CD4-positive, alpha-beta T cell treated with Interleukin-6 at 100 ng/mL for 8 hours (primary cell): ENCODE measurements at places on chromosomes 11 and 22.

- no peak for DNase-seq
Observed at GRCh38 chr11:84137505-84137904, 851.3 kb upstream of the CCDC90B start.

DNA sequence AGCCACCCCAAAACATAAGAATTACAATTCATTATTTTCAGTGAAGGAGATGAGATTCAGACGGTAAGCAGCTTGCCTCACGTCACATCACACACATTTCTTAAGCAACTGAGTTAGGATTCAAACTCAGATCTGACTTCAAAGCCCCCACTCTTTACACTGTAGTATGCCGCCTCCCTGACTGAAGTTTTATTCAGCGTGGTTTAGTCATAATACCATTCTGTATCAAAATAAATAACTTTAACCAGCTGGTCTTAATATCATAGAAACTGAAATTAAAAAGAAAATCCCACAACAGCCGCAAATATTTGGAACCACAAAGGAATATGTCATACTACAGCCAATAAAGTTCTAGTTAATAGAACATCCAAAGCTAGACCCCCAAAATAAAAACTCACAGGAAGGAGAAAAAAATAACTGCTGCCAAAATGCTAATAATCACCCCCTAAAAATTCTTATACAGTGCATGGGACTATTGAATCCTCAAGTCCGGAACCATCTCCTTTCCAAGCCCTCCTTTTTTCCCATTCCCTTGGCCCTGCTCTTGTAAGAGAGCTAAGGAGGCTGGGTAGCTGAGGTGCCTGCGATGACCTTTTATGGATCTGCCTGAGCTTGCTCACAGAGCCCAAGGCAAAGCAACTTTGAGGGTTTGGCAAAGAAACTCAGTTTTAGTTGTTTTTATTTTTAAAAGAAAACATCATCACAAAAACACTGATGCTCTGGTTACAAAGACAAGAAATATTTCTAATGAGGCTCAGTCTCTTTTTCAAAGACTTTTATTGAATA lies 334.5 kb downstream of the TTC28 start:
- no peak for DNase-seq

DNA sequence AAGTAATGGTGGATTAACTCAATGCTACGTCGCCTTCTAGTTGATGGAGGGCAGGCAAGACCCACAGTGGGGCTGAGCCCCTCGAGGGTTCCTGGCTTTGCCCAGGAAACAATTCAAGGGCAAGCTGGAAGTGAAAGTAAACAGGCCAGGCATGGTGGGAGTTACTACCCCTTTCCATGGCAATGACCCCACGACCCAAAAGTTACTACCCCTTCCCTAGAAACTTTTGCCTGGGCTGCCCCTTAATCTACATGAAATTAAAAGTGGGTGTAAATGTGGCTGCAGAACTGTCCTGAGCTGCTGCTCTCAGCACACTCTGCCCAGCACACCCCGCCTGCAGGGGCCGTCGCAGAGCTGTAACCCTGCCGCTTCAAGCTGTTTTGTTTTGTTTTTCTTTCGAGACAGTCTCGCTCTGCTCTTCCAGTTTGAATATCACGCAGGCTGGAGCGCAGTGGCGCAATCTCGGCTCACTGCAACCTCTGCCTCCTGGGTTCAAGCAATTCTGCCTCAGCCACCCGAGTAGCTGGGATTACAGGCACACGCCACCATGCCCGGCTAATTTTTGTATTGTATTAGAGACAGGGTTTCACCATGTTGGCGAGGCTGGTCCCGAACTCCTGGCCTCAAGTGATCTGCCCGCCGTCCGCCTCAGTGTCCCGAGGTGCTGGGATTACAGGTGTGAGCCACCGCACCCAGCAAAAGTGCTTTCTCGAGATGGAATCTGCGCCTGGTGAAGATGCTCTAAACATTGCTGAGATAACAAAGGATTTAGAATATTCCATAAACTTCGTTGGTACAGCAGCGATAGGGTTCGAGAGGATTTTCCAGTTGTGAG lies 5.9 kb upstream of the RNH1 start:
- DNase-seq: no peak

GRCh38 chr11:2298795-2299761 lies 2.6 kb downstream of the C11orf21 start:
- DNase-seq: no peak

DNA sequence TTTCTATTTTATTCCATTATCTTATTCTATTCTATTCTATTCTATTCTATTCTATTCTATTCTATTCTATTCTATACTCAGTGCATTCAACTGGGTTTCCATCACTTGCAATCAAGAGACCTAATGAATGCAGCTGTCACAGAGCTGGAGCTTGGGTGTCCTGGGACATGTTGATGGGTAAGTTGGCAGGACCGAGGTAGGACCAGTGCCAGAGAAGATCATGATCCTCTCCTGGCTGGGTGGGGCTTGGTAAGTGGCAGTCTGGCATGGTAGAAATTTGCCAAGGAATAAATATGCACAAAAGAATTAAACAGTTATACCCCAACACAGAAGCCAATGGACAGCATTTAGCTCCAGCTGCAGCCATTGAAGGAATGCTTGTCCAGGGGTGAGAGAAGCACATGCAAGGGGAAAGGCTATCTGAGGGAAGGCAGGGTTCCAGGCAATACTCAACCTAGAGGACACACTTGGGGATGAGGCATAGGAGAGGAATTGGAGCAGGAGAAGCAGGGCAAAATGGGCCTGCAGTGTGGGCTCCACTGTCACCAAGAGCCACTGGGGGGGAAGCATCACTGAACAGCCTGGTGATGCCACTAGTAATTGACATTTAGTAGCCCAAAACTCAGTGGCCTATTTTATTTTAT lies 97.0 kb upstream of the CD82 start:
- DNase-seq: no peak

DNA sequence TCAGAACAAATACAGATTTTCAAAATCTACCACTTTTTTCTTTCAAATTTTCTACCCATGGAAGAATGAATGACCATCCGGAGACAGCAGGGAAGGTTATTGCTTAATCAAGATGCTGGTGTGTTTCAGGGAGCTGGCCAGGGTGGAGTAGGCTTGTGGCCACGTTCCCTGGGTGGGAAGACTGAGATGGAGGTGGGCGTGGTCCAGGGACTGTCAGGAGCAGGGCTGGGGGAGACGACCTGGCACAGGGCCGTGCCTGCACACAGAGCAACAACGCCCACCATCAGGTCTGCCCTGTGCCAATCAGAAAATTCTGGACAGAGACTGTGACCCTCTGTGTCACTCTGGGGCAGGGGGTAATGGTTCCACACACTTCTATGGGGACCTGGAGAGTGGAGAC lies 7.1 kb upstream of the APOBEC3H start:
- no peak for DNase-seq

GRCh38 chr11:34610324-34611041 lies 10.4 kb upstream of the EHF start:
- no peak for DNase-seq

DNA sequence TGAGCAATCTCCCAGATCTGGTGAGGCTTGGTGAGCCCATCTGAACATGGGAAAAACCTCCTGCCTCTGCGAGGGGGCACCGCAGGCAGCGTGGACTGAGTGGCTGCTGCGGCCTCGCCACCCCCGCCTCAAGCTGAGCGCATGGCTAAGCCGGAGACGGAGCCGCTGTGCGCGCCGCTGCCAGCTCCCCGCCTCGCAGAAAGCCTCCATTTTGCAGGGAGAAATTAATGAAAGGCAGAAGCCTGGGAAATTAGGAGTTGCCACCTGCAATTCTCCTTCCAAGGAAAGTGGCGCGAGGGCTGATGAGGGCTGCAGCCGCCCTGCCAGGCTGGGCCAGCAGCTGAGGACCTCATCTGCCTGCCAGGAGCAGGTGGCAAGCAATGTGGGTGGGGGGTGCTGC lies 35.6 kb upstream of the TCF20 start:
- no peak for DNase-seq

DNA sequence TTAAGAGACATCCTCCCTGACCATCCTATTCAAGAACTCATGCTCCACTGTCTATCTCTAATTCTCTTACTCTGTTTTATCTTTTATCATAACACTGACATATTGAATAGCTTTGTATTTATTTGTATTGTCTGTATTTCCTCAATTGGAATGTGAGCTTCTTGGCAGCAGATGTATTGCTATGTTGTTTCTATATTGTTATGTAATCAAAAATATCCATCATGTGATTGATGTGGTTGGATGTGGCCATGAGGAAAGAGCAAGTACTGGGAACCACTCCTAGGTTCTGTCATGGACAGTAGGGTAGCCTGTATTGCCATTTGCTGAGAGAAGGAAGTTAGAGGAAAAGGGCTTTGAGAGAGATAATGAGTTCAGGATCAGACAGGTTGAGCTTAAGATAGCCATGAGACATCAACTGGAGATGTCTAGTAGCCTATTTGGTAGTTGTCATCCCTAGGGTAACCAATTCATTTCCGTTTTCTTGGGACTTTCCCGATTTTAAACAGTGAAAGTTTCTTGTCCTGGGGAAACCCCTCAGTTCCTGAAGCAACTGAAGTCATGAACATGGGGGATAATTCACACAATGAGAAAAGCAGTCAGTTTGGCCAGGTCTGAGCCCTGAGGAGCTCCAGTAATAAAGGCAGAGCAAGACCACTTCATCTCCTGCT lies 404.5 kb downstream of the INSC start:
- DNase-seq: no peak

GRCh38 chr11:112884012-112884767 lies 77.0 kb upstream of the NCAM1 start:
- no peak for DNase-seq

DNA sequence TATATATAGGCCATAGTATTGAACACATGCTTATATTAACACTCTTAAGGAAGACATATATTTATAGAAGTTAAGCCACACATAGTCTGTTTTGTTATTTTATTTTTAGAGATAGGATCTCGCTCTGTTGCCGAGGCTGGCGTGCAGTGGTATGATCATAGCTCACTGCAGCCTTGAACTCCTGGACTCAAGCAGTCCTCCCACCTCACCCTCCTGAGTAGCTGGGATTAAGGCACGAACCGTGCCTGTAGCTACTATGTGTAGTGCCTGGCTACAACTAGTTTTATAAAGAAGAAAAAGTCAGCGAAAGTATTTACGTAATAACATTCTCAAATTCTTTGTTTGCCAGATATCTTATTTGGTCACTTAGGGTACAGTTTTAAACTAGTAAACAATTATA lies 5.6 kb upstream of the UCP2 start:
- DNase-seq: no peak

GRCh38 chr11:101091781-101092180 lies 37.8 kb downstream of the PGR start:
- no peak for DNase-seq

- DNase-seq: no peak
Observed at GRCh38 chr11:71986131-71986530, 12.6 kb upstream of the IL18BP start.

DNA sequence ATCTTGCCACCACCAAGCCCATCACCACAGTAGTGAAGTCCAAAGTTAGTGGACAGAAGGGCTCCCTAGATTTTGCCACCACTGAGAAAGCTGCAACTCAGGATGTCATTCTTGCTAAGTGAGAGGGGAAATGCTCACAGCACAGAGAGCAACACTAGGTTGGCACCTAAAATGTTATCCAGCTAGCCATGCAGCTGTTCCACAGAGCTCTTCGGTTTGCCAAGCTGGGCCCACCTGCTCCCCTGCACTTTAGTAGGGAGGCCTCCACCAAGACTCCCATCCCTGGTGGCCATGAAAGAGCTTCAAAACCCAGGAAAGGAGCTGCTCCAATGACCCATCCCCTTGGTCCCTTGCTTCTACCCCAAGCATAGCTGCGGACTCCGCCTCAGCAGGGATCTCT lies 63.8 kb downstream of the TRIM29 start:
- no peak for DNase-seq

DNA sequence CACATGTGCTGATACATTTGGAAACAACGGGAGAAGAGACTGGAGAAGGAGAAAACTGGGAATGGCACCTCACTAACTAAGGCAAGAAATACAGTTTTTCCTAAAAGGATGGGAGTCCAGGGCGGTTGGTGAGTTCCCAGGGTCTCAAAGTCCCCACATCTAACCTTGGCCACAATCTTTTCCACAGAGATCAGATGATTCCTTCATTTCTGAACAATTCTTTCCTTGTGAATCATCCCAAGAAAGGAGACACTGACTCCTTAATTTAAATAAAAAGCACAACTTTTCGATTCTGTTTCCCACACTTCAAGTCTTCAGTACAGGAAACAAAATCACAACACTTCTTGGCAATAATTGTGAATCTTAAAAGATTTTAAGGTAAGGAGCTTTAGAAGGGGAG lies 384.7 kb downstream of the DCDC1 start:
- no peak for DNase-seq

- DNase-seq: no peak
Observed at GRCh38 chr11:121965330-121965729, 150.7 kb downstream of the BLID start.

GRCh38 chr11:86134580-86135318 lies 65.9 kb upstream of the PICALM start:
- DNase-seq: no peak

DNA sequence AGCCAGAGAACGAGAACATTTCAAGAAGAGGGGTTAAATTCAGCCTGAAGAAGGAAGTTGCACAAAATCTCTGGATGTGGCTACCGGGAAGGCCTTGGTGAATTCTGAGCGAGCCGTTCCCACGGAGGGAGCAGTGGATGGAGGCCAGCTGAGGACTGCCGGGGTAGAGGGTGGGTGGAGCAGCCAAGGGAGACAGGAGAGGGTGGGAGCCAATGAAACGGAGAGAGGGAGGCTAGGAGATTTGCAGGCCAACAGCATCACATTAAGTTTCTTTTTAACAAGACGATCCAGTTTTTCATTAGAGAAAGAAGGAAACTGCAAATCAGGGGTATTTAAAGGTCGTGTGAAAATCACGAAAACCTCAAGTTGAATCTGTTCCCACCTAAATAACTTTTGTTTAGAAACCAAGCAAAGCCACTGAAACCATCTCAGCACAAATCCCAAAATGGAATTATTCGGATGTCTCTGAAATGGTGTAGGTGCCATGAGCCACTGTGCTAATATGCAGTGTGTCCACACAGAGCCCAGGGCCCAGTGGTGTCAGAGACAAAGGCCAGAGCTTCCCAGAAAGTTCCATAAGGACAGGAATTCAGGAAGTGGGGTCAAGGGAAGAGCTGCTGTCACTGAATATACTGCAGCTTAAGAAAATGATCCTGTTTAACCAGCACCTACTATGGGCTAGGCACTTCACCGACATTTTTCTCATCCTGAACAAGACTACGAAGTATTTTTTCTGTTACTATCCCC lies 59.7 kb upstream of the SLC35C1 start:
- DNase-seq: no peak

DNA sequence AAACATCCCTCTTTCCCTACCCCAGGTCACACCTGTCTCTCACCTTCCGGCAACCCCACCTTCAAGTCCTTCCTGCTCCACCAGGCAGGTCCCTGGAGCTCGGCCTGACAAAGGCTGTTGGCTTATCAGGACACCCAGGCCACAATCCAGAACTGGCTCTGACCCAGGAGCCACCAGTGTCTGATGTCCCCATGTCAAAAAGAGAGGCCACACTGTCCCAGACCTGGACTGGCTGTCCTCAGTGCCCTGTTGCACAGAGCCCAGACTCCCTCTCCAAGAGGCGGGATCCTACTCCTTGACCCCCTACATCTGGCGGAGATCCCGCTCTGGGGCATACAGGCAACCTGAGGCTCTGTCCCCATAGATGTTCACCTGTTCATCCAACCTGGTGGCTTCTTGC lies 116.0 kb downstream of the MN1 start:
- no peak for DNase-seq
